Hair follicular keratinocyte (primary cell): ENCODE measurements at places on chromosomes 7 and 10. TPM values are rescaled to one million over a fixed set of nuclear protein-coding genes. Genes with fewer than 3 reads are reported as not detected.

The TRPV6 gene
- total RNA-seq = 0.08 TPM in 1 of 2 replicates, not detected in the other

The HDAC9 gene
- total RNA-seq = 3.0 and 11.1 TPM in 2 replicates

The HTR5A gene
- total RNA-seq = not detected in 2 replicates

The SFTPD gene
- total RNA-seq = 0.08 TPM in 1 of 2 replicates, not detected in the other
